AG09319 (cell line): ENCODE measurements at places on chromosomes 12 and 14.

DNA sequence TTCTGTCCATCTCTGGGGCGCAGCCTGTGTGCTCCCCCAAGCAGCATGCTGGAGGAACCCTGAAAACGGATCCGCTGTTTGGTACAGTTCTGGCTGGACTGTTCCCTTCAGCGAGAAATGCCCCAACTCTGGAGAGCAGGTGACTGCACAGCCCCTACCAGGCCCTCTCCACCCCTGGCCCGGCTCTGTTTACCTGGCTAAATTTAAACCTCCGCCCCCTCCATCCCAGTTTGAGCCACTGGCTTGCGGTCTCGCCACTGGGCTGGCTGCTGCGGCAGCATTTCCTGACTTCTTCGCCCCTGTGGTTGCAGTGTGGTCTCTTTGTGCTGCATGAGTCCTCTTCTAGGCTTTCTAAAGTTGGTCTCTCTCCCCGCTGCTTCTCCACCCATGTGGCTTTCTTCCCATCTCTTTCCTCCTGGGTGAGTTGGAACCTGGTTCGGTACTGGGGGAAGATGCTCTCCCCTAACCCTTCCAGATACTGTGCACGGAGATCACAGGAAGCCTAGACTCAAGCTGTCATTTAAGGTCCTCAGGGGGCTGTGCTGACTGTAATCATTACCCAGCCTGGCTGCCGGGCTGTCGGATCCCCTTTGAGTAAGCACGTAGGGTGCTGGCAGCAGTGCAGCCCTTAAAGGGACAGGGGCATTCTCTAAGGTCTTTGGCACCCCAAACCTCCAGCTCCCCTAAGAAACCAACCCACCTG is 60.6 kb downstream of the FBXL14 start:
- DNase-seq, result no peak

DNA sequence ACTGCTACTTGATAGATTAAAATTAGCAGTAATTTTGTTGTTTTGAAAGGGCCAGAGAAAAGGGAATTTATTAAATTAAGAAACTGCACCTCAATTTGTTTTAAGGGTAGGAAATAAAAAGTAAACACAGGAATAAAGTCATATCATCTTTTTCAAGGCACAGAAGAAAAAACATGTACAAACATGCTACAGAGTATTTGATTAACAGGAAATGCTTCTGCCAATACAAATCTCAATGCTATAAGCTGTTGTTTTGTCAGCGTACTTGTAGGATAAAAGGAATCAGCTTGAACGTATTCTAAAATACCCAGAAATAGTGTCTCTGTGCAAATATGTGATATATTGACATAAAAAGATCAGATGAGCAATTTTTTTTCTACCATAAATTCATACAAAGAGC is 474.0 kb upstream of the MGAT4C start:
- DNase-seq, result no peak

DNA sequence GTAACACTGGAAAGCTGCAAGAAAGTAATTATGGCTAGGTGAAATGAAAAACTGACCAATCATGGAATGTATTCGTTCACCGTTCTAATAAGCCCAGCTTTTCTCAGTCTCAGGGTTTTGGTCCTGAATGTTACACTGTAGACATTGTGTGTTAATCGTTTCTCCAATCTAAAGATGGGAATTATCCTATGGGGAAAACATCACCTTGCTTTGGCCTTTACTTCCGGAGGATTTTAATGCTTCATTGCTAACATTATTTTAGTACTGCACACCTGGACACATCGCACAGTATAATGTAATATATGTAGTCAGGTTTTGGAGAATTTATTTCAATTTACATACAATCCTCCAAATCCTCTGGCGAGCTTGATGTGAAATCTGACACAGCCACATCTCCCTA is 1.2 kb upstream of the TRHDE start:
- DNase-seq, result no peak

DNA sequence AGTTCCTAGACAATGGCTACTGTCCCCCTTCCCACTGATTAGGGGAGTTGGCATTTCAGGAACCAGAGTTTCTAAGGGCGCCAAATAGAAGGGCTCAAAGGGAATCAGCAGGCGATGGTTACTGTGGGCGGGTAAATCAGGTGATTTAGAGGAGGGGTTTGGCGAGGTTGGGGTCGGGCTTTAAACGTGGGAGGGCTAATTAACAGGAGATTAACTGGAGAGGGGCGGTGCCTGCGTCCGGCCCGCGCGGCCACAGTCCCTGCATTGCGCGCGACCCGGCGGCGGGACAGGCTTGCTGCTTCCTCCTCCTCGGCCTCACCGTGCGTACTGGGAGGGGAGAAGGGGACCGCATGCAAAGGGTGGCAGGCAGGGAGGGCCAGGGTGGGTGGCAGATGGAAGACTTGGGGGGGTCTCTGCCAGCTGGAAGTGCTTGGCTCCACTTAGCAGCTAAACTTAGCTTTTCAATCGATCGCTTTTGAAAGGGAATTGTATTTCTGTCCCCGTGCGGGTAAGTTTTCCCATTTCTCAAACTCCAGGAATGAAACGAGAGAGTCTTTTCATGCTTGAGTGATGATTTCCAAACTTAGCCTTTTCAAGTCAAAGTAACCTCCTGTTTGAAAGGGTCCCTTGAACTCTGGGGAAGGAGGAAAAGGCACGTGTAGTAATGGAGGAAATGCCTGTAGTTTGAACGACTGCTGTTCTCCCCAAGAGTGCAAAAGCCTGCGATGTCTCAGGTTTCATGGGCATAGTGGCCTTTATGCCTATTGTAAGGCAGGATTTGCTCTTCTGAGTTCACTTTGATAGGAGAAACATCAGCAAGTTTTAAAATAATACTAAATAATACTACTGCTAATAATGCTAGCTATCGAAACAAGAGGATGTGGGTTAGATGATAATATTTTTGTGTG is at the start of gene MGST1:
Gene MGST1, plus strand, starts transcription at position 255 of the 908 bp plus-strand sequence. CDS start 6,608 bp downstream, outside the sequence.
- peak; percentile 30 for DNase-seq

GRCh38 chr12:80936642-80937390 is 918 bp downstream of the LIN7A start:
- DNase-seq, result no peak

- DNase-seq, result no peak
Observed at GRCh38 chr12:29492891-29493290, 4.6 kb downstream of the OVCH1 start.

DNA sequence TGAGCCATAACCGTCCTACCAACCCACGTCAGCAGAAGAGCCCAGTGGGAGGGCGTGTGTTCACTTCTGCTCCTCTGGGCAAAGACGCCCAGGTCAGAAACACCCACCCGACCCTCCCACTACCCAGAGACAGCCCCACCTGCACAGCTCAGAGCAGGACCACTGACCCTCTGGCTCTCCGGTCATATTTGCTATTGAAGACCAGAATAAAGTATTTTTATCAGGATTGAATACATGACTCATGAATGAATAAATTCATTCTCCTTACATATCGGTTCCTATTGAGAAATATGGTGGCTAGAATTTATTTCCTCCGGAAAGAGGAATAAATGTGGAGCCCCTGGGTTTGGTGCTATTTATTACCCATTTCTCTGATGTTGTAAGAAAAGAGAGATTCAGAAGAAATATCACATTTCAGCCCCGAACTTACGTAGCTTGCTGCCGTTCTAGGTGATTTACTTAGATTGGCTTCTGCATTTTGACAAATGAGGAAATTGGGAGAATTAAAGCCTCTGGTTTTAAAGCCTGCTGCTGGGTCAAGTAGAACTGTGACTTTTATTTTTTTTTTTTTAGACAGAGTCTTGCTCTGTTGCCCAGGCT is 36.4 kb upstream of the P2RX7 start:
- DNase-seq, result no peak

- DNase-seq, result no peak
Observed at GRCh38 chr14:27228053-27228452, 630.2 kb upstream of the NOVA1 start.

GRCh38 chr14:35752380-35752779 is 56.7 kb downstream of the RALGAPA1 start:
- DNase-seq, result no peak

DNA sequence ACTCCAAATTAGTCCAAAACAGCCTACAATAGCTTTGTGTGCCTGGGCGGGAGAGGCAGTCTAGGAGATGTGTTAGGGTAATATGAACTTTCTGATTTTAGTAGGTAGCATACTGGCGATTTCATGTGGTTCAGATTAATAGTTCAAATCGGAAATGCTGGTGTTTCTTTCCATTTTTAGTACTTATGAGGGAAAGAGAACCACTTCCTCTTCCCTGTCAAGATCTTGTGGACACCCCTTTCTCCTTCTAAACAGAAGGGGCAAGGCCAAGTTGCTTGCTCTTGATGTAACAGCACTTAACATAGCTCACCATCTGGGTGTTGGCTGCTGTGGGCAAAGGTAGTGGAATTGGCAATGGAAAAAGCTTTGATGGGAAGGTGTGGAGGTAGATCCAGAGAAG is 32.2 kb upstream of the IGF1 start:
- no peak for DNase-seq

GRCh38 chr12:89192429-89192828 is 159.9 kb downstream of the DUSP6 start:
- no peak for DNase-seq

GRCh38 chr14:88668448-88669116 is 105.7 kb downstream of the ZC3H14 start:
- no peak for DNase-seq

- no peak for DNase-seq
Observed at GRCh38 chr14:91113829-91114078, at the start of gene DGLUCY. Gene DGLUCY (plus strand): TSS chr14:91114073. CDS start chr14:91160295, 46,222 bp downstream.

- no peak for DNase-seq
Observed at GRCh38 chr14:54700717-54701116, 133.8 kb downstream of the SAMD4A start.

- DNase-seq, result no peak
Observed at GRCh38 chr14:81211844-81212243, 8.9 kb downstream of the GTF2A1 start.

DNA sequence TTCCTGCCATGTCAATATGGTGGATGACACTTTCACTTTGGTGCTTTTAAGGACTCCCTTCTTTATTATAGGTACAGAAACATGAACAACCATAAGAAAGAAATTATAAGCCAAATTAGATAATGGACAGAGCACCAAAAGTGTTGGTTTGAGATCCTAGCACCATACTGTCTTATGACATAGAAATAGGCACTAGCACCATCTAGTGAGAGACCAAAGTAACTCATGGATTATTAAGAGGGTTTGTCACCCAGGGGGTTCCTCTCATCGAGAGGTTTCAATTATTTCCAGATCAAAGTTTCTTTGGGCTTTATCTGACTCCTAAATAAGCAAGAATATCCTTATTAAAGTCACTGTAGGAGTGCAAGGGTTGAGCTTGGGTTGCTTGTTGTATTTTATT is 153.0 kb upstream of the DIO2 start:
- DNase-seq, result no peak
